ENCODE measurements at places on chromosomes 4 and X.

DNA sequence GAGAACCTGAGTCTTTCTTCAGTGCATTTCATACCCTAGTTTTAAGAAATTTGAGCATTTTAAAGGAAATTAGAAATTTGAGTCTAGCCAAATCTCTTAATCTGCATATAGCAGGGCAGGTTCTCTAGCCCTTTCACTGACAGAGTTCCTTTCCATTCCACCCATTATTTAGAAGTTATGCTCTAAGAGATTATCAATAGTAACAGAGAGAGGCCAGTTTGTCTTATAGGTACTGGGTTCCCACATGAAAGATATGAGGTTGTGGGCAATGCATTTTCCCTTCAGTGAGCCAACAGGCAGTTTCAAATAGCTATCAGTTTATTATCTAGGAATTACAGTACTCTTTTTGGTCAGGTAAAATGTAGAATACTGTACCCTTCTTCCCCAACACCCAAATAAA is 7.3 kb upstream of the GALNT7 start:
- DNase-seq, result no peak

GRCh38 chr4:34066126-34066525 is 2178.2 kb downstream of the ARAP2 start:
- no peak for DNase-seq

DNA sequence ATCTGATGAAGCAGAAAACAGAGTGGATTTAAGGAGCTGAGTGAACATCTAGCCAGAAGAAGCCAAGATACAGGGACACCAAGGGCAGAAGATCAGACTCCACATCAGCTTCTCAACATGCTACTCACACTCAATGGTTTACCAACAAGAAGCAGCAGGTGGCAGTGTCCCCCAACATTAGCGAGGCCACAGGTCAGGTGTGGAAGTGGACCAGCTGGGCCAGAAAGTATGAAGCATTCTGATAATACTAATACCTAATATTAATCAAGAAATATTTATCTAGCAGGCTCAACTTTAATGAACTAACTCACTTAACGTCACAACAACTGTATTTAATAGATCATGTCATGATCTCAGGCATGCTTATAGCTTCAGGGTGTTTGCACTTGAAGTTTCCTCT is 73.4 kb upstream of the TTC29 start:
- peak; percentile 52 for DNase-seq

- no peak for DNase-seq
These were observed 38.6 kb downstream of the COL4A6 start for GRCh38 chrX:108399418-108400165.

- DNase-seq, result no peak
These were observed 185.5 kb downstream of the RAB28 start for GRCh38 chr4:13298655-13299054.

DNA sequence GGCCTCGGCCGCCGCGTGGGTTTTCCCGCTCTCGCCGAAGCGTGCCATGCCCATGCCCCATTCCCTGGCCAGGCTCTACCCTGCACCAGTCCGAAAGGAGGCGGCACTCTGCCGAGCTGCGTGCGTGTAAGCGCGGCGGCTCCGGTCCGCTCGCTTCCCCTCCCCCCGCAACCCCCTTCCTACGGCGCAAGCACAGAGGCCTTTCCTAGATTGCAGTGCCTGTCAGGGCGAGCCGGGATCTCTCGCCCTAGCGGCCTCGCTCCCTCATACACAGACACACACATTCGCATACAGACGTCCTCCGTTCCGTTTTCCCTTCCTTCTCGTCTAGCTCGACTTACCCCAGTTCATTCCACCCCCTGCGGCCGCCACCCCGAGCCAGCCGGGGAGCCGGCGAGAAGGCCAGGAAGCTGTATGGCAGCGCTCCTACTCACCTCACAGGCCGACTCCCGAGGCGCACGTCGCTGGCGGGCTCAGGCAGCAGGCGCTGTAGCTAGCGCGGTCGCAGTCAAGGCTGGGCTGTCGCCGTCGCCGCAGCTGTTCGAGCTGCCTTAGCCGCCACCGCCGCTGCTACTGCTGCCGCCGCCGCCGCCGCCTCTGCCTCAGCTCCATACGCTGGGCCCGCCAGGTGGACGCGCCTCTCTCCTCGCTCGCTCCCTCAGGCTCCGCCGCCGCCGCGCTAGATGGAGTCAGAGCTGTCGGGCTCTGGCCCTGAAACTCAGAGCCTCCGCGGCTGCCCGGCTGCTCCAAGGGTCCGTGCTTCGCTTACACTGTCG is 615 bp downstream of the NEXMIF start:
- no peak for DNase-seq

- DNase-seq, result no peak
These were observed 3.3 kb upstream of the HPGDS start for GRCh38 chr4:94345969-94346368.

- DNase-seq, result no peak
These were observed 586.1 kb downstream of the ADGRL3 start for GRCh38 chr4:61786211-61786610.

- peak; percentile 4 for DNase-seq
These were observed 597.6 kb upstream of the MAGEB2 start for GRCh38 chrX:29617725-29618124.

- DNase-seq, result no peak
These were observed 26.0 kb upstream of the NSUN7 start for GRCh38 chr4:40723728-40724127.

- no peak for DNase-seq
These were observed 4.5 kb downstream of the UBA1 start for GRCh38 chrX:47198026-47198686.

DNA sequence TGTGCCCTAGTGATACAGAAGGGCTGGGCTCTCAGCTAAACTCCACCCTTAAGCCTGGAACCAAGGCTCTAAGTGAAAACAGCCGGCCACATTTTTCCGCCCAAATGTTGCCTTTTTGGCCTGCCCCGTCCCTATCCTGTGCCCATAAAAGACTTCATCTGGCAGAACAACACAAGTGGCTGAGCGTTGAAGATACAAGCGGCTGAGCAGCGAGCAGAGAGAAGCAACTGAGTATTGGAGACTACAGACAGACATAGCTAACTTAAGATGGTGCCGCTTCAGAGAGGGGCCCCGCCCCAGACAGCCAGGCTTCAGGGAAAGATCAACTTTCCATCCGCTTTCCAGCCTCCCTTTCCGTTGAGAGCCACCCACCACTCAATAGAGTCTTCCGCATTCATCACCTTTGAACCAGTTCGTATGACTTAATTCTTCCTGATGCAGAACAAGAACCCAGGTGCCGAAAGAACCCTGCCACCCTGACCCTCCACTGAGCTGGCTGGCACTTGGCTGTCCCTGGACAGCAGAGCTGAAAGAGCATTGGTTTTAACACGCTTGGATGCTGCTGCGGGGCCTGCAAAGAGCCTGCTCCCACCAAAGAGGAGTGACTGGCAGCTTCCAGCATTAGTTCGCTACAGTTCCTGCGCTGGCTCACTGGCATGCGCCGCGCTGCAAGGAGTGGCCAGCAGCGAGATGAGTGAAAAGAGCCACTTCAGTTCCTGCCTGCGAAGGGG is 853.2 kb upstream of the INTU start:
- no peak for DNase-seq

DNA sequence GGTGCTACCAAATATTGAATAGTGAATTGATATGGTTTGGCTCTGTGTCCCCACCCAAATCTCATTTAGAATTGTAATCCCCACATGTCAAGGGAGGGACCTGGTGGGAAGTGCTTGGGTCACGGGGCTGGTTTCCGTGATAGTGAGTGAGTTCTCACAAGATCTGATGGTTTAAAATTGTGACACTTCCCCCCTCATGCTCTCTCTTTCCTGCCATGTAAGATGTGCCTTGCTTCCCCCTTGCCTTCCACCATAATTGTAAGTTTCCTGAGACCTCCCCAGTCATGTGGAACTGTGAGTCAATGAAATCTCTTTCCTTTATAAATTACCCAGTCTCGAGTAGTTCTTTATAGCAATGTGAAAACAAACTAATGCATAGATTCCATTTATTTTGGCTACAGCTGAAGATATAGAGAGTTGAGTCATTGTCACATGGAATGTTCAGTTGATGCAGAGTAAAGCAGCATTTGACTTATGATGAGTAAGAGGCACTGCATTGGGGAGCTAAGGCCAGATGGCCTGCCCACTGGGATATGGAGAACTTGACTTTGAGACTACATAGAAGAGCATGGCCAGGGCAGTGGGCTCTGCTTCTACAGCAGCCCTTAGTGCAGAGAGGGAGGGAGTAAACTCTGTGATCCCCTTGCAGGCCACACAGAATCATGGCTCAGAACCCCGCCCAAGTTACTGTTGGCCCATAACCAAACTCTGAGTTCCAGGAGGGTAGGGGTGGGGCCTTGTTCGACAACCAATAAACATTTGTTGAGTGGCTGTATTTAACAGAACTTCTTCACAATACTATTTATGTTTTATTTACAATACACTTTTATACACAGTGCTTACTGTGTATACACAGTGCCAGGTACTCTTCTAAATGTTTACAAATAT is 34.2 kb downstream of the RAI2 start:
- peak; percentile 26 for DNase-seq

Data from RKO (cell line).